Activated T-helper 2 cell treated with anti-CD3 and anti-CD28 coated beads, Interferon-gamma antibody, Interleukin-2, Interleukin-4, amounts not matched to agents 10 μg/mL and 5 μg/mL and 100 μg/mL, durations not matched to agents 14 hours and 24 hours and 36 hours (primary cell): ENCODE measurements at places on chromosomes 7 and 10. TPM values are rescaled to one million over a fixed set of nuclear protein-coding genes. Genes with fewer than 3 reads are reported as not detected.

DNA sequence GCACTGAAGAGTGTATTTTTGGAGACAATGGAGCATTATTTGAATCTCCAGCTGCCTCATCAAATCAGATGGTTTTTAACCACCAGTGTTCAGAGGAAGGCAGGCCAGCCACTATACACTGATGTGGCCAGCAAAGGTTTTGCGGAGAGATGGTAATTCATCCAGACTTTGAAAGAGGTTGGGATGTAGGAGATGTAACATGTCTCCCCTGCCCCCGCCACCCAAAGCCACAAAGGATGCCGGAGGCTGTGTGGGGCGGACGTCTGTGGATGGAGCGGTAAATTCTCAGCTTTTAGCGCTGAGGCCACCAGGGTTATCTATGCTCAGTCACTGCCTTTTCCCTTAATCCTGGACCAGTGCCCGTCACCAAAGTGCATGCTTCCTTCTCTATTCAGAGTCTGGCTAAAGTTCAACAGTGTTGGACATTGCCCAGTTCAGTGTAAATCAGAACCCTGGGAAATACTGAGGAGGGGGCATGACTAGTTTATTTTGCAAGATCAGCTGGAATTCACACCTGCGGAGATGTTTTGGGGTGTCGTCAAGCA lies 3.7 kb upstream of the TRIP6 start:
- DNase-seq: no peak

DNA sequence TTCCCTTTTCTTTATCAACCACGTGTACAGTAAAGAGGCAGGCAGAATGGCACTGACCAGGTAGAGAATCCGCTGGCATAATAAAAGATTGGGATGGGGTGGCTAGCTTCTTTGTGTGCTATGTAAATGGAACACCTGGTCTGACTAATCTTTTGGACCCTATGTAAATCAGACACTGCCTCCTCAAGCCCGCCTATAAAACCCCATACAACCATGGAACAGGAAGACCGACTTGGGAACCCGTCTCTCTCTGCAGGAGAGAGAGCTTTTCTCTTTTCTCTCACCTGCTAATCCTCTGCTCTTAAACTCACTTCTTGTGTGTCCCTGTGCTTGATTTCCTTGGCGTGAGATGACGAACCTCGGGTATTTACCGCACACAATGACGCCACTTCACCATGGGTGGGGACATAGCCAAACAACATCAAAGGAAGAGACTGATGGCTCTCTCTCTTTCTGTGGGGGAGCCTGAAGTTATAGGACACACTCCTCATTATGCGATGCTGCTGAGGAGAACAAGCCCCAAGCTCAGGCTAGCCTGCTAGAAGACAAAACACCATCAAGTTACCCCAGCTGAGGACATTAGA lies 94.2 kb downstream of the ARL5B start:
- no peak for DNase-seq

DNA sequence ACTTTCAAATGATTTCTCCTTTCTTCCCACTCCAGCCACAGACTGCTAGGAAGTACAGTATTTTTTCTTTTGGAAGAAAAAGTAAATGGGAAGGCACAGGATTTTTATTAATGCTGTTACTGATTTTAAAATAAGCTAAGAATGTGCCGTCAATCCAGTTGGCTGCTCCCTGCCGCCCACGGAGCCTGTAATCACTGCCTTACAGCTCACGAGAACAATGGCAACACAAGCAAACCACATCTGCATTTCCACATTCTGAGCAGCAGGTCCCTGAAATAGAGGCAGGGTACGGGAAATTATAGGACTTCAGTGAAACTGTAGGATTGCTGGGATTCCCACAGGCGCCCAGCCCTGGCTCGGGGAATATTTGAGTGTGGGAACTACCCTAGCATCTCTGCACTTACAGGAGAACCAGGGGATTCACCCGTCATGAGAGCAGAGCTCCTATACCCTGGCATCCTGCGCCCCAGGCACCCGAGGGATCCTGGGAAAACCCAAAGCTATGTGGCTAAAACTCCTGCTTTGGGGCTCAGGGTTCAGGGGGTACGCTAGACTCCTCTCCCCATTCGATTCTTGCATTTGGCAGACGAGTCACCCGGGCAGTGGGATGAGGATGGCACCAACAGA lies 72.9 kb upstream of the TNS3 start:
- DNase-seq: no peak

- DNase-seq: no peak
These were observed at the start of gene UCMA for GRCh38 chr10:13234172-13234571. UCMA (minus strand) TSS chr10:13234374; CDS start chr10:13234258, 116 bp downstream.

DNA sequence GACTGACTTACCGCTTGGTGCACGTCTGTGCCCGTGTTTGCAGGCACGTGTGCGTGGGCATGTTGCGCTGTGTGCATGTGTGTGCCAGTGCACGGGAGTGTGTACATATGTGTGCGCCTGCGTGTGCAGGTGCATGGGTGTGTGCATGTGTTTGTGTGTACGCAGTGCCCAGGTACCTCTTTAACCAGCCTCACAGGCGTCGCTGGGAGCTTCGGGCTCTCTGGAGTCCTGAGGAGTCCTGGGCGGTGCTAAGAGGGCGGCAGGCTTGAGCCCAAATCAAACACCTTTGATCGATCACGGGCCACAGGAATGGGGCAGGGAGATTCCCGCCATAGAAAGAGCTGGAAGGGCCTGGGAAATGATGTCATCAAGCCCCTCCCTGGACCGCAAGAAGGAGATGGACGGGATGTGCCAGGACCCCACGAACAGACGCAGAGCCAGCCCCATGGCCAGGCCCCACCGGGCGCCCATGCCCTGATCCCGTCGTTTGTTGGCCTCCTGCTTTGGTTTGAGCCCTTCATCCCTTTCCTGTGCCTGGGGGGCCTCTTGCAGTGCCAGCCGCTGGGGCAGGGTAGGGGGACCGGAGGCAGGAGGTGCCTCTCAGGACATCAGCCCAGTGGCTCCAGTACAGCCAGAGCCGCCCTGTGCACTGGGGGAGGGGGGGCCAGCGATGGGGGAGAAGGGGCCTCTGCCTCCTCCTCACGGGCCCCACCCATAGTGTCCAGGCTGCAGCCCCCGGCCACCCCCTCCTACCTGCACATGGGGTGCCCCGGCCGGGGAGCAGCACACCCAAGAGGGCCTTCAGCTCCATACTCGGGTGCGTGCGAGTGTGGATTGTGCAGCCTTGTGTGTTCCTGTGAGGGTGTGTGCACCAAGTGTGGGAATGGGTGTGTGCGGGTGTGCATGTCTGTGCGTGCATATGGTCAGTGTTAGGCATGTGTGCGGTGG lies 5.8 kb downstream of the KNDC1 start:
- DNase-seq: no peak

DNA sequence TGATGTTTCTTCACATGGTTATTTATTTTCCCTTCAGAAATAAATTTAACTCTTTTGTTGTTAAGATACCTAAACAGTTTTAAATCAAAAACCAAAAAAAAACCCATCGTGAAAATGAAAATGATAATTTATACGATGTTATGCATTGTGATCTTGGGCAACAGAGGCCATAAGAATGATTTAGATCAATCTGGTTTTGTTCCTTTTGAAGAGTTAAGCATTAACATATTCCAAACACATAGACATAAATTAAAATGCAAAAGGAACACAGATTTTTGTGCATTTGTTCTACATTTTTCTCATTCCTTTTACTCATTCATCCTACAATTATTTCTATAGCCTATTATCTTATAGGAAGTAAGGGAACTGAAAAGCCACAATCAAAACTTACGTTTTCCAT lies 226.1 kb upstream of the SEMA3D start:
- DNase-seq: no peak

DNA sequence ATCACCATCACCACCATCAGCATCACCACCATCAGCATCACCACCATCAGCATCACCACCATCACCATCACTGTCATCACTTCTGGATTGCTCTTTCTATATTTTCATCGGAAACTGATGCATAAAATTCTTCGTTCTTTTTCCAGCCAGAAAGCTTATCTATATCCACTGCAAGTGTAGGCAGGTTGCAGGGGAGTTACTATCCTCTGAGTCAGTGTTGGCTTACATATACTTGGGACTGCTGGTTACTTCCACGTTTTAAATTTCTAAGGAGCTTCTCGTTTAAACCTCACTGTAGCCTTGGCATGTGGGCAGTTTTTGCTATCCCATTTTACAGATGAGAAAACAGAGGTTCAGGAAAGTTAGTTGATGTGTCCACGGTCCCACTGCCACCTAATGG lies 66.1 kb downstream of the FOXL3 start:
- DNase-seq: no peak

GRCh38 chr10:31601136-31601535 lies 282.1 kb downstream of the ZEB1 start:
- no peak for DNase-seq

GRCh38 chr7:16419859-16420258 lies 1.5 kb downstream of the CRPPA start:
- no peak for DNase-seq

GRCh38 chr7:70032649-70033048 lies 434.4 kb downstream of the AUTS2 start:
- DNase-seq: no peak

DNA sequence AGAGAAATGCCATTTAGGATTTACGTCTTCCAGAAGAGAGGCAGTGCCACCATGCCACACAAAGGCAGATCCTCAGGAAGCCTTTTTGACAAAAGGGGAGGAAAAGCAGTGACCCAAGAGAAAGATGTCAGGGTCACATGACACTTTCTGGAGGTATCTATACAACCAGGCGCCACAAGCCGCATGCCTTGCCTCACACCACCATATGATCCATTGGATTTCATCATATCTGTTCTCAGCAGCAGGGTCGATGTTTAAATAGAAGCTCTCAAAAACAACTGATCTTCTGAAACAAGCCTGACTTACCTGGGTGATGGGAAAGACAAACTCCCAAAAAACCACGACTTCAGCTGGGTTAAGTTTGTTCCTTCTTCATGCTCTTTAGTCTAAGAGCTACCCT lies 52.5 kb upstream of the UNC5B start:
- DNase-seq: no peak

GRCh38 chr7:157005456-157006204 lies 4.8 kb downstream of the MNX1 start:
- DNase-seq: no peak

GRCh38 chr10:53276797-53277196 lies 504.2 kb upstream of the MBL2 start:
- DNase-seq: no peak

DNA sequence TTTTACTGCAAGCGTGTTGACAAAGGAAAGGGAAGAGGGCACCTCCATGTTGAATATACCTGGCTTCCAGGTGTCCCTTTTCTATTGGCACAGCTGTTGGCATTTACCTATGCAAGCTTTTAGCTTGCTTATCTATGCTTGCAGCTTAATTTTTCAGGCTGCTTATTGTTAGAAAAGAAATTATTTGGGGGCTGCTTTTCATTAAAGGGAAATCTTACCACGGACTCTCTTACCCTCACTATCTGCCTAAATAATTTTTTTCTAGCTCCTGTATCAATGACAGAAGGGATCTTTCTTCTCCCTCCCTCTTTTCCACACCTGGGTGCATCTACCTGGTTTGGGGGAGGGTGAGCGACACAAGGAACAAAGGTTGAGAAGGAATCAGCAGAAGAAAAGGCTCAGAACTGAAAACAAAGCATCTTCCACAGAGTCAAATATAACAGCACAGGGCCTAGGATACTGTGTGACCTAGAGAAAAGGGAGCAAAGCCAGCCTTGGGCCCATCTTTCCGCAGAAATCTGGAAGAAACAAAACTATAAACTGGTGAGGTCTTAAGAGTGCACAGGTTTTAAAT lies 15.2 kb upstream of the GJC3 start:
- DNase-seq: no peak

- DNase-seq: no peak
These were observed 74.1 kb downstream of the SLIT1 start for GRCh38 chr10:97111615-97112014.

- DNase-seq: no peak
These were observed 219.0 kb downstream of the CCDC3 start for GRCh38 chr10:12782537-12782936.

DNA sequence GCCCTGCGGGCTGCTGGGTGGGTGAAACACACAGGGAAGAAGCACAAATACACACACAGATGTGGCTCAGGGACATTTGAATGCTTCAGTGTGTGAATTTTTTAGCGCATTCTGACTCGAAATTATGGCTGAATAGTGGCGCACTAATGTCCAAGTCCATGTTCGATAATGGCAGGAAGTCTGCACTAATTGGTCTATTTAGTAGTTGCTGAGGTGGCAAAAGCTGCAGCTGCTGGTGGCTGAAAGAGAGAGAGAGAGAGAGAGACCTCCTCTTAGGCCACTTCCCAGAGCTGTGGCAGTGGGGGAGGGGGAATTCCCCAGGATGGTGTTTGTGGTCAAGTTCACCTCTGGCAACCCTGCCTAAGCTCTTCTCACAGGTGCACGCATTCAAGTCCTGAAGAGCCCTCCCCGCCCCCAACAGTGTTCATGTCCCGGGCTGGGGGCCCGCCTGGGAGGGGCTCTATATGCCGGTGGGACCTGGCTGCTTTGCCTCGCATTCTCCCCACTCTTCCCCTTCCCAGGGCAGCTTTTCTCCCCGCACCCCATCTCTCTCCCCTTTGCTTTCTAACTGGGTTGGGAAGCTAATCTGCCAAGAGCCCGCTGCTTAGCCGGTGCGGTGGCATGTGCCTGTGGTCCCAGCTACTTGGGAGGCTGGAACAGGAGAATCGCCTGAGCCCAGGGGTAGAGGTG lies 6.0 kb upstream of the MNX1 start:
- no peak for DNase-seq

DNA sequence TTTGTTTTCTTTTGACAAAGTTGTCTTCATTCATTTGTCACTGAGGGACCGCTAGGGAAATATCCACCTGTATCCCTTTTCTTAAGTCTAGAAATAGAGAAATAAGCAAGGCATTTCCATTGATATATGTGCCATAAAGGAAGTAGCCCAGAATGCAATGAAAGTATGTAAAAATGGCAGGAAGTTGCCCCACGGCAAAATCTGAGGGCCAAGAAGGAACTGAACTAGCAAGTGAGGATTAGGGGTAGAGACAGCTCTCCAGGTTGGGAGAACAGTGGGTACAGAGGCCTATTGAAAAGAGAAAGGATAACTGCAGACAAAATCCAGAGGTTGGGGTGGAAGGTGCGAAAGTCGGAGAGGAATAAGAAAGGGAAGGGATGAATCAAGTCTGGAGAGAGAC lies 56.6 kb upstream of the TOMM7 start:
- DNase-seq: no peak

- no peak for DNase-seq
These were observed 92.7 kb downstream of the NRG3 start for GRCh38 chr10:81967716-81968115.

- no peak for DNase-seq
These were observed 427.9 kb upstream of the CELF2 start for GRCh38 chr10:10589540-10590303.

- no peak for DNase-seq
These were observed 38.8 kb downstream of the ABI1 start for GRCh38 chr10:26821699-26822570.

RARRES2 gene
- not detected in 2 replicates for total RNA-seq

TFAM gene
- total RNA-seq: 85.0 and 86.6 TPM in 2 replicates

CRYGN gene
- total RNA-seq: not detected in 2 replicates

ETV1 gene
- 0.05 and 0.53 TPM in 2 replicates for total RNA-seq

RBP4 gene
- total RNA-seq: not detected in 2 replicates

KIFBP gene
- 16.7 and 17.1 TPM in 2 replicates for total RNA-seq

NEUROG3 gene
- total RNA-seq: not detected in 2 replicates
